ENCODE measurements at places on chromosomes 7 and 10.

DNA sequence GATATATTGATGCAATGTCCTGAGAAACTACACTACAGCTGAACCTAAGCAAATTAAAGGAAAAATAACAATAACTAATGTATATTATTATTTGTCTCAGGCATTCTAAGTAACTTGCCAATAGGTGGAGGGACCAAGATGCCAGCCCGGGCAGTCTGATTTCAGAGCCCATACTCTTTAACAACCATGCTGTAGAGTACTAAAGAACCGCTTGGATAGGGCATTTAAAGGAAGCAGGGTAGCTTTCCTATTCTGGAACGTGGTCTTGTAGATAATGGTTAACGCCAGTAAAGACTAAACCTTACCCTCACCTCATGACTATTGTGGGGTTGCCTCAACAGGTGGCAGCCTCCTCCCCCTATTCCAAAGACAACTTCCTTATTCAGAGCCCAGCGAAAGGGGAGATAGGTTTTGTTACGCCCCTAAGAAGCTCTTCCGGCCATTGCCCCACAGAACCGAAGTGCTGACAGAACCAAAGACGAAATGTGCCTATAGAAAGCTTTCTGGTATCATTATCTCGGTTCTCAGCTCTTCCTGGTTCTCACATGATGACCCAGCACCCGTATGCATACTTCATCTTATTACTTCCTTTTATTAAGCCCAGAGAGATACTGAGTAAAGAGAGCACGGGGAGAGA is 707 bp upstream of the C1GALT1 start:
- peak; percentile 42 for DNase-seq

DNA sequence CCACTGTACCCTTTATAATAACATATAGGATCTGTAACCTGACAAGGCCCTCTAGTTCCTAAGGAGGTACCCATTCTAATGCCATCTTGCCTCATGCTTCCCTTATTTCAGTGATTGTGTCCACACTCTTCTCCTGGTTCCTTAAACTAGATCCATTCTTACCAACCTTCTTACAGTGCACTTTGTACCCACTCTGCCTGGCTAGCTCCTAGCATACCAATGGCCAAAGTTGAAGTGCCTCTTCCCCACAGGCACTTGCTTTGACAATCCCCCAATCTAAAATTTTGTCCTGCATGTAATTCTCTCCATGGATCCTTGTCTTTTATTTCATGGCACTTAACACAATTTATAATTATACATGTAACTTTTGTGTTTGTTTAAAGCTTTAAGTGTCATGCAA is 40.9 kb downstream of the CCDC71L start:
- no peak for DNase-seq

DNA sequence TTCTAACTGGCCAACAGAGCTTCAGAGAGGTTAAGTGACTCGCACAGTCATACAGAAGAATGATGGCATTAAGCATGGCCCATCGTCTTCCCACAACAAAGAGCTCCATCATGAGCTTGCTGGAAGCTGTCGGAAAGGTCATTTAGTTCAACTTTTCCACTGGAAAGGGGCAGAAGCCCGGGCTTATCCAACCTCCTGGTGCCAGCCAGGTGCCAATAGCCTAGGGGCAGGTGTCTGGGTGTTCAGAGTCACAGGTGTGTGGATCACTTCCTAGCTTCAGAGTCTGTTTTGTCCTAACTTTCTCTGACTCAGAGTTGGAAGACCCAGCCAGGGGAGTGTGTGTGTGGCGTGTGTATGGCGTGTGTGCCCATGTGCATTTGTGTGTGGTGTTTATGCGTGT is 1.3 kb upstream of the TRPV6 start:
- DNase-seq = no peak

GRCh38 chr10:131855461-131856401 is 45.1 kb upstream of the PPP2R2D start:
- no peak for DNase-seq

GRCh38 chr7:27560706-27561235 is 101.9 kb downstream of the HIBADH start:
- DNase-seq = no peak
